ENCODE measurements at places on chromosomes 11 and 22.

DNA sequence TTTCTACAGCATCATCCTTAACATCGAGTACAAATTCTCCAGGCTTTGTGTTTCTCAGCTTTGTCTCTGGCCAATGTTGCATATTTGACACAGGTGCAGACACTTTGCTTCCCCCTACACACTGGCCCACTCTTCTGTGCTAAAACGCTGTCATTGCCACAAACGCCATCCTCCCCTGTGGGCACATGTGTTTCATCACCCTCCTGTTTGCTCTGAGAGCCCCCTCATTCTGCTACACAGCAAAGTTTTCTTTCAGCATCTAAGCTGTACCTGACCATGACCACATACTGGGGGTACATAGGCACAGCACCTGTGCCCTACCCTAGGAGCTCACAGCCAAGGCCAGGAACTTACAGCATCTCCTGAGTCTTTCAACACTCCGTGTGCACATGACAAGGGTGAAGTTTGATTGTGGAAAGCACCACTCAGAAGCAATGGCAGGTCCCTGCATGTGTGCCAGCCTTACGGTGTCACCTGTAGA is 7.9 kb upstream of the IGLL5 start:
- DNase-seq, result no peak

DNA sequence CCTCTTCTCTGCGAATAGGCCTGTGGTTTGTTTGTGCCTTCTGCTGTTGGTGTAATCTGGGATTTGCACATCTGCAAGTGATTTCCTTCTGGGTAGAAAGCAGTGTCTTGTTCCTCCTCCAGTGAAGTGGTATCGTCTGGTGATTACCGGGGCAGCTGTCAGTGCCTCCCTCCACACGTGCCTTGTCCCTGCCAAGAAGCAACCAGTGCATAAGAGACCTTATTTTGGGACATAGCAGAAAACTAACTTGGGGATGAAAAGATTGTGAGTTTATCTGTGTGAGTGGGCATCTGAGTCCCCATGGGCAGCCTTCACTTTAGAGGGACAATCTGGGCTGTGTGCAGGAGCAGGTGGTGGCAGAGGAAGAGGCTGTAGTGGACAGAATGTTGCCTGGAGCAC is 71.5 kb upstream of the SORL1-AS1 start:
- DNase-seq, result no peak

DNA sequence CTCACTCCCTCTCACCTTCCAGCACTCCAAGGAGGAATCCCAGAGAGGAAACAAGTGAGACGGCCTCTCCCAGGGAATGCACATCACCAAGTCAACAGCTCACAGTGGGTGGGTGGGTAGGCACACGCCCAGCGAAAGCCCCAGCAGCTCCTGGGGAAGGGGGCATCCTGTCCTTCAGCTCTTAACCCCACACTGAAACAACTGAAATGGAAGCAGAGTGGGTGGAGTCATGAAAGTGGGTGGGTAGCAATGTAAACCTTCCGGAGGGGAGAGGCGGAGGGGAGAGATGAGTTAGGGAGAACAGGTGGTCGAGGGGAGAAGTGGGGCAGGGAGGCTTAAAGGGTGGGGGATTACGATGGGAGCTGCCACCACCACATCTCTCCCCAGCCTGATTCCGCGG is 5.4 kb downstream of the MCHR1 start:
- no peak for DNase-seq

GRCh38 chr11:77470504-77470903 is 3.4 kb downstream of the PAK1 start:
- DNase-seq, result no peak

DNA sequence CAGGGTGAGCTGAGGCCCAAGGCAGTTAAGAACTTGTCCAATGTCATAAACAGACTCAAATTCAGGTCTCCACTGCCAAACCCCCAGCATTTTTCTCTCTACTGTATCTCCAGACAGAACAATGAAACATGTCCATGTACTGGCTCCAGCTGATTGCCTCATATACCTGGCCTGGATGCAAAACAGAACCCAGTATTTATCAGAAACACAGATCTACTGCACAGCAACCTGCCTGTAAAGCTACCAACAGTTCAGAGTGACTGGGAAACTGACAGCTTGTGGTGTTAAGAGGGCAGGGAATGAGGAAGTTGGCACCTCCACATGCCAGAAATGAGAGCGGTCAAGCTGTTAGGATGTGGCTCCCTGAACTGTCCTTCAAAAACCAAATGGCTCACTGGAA is 41.6 kb downstream of the C11orf71 start:
- DNase-seq, result no peak

GRCh38 chr11:134764966-134765365 is 352.9 kb upstream of the B3GAT1 start:
- no peak for DNase-seq

DNA sequence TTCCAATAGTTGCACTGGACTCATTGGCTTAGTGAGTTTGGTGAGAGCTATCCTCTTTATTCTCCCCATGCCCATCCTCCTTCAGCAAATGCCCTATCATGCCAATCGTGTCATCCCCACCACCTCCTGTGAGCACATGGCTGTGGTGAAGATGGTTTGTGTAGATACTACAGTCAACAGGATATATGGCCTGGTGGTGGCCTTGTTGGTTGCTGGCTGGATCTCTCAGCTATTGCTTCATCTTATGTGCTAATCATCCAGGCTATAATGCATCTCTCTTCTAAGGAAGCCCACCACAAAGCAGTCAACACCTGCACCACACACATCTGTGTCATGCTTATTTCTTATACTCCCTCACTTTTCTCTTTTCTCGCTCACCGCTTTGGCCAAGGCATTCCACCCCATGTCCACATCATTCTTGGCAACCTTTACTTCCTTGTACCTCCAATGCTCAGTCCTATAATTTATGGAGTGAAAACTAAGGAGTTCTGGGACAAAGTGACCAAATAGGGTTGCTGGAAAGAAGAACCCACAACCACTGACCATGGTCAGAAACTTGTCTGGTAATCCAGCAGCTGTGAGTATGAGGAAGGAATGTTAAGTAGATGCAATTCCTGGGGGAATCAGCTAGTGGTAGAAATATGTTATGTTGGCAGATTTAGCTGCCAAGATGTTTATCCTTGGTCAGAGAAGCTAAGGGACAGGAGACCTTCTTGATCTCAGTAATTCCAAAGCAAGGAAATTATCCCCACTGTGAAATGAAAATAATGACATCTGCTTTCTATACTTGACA is 16.3 kb upstream of the OR56B1 start:
- no peak for DNase-seq

DNA sequence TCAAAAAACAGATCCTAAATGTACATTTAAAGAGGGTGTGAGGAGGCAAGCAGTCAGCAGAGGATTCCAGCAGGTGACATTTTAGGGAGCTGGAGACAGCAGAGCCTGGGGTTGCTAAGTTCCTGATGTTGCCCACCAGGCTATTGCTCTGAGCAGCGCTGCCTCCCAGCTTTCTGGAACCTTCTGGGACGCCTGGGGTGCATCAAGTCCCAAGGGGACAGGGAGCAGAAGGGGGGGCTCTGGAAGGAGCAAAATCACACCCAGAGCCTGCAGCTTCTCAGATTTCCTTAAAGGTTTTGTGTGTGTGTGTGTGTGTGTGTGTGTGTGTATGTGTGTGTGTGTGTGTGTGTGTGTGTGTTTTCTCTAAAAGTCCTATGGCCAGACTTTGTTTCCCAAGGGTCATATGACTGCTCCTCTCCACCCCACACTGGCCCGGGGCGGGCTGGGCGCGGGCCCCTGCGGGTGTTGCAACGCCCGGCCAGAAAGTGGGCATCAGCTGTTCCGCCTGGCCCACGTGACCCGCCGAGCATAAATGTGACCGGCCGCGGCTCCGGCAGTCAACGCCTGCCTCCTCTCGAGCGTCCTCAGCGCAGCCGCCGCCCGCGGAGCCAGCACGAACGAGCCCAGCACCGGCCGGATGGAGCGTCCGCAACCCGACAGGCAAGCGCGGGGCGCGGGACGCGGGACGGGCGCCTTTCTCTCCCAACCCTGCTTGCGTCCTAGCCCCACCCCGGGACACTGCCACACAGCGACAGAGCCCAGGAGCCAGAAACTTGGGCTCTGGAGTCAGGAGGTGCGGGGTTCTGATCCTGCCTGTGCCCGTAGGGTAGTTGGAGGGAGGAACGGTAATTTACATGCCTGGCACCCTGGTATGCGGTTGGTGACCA is at the start of gene HMOX1:
Gene HMOX1, plus strand, starts transcription at position 560 of the 887 bp plus-strand sequence. Its CDS starts 78 bp downstream, at position 638.
- DNase-seq, result peak; percentile 21

DNA sequence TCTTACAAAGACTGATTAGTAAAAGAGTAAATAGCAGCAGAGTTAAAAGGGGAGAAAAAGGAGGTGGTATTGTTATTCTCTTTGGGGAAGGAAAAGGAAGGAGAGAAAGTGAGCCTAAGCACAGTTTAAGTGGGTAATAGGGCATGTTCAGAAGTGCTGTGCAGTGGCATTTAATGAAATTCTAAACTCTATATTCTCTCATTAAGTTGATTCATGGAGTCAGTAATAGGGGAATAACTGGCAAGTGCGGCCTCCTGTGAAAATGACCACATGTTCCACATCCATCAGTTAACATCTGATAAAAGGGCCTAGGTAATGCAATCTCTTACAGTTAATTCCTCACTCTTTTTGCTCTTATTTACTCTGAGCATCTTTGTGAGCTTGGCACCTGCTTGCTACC is 516.7 kb downstream of the JRKL start:
- DNase-seq, result no peak

DNA sequence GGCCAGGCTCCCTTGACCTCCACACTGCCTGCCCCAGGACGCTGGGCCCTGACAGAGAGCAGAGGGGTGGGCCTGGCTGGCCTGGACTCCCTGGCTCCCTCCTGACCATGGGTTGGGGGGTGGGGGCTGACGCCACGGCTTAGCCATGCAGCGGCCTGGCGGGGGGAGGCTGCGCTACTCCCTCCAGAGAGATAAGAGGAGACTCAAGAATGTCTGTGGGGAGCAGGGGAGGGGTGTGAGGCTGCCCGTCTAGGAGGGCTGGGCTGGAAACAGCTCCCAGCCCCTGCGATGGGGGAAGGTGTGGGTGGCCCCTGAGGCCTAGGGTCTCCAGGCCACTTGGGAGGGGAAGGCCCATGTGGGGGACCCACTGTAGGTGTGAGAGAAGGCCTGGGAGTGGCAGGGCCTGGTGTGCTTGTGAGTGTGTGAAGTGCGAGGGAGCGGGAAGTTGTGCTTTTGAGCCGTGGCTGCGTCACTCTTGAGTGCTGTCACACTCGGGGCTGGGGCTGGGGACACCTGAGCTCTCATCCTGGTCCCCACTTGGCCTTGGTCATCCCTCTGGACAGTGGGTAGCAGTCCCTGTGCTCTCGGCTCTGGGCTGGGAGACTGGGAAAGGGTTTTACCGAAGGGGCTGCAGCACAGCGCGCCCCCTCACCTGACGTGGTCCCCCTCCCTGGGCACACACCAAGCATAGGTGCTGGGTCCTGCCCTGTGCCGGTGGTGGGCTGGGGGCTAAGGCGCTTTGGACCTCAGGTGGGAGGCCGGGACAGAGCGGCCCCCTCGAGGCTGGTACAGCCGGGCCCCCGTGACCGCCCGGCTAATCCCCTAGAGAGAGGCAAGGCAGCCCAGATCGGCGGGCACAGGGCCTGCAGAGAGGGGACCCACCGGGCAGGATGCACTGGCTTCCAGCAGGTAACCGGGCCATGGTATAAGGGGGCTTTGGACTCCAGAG is 2.4 kb downstream of the MYRF start:
- DNase-seq, result no peak

DNA sequence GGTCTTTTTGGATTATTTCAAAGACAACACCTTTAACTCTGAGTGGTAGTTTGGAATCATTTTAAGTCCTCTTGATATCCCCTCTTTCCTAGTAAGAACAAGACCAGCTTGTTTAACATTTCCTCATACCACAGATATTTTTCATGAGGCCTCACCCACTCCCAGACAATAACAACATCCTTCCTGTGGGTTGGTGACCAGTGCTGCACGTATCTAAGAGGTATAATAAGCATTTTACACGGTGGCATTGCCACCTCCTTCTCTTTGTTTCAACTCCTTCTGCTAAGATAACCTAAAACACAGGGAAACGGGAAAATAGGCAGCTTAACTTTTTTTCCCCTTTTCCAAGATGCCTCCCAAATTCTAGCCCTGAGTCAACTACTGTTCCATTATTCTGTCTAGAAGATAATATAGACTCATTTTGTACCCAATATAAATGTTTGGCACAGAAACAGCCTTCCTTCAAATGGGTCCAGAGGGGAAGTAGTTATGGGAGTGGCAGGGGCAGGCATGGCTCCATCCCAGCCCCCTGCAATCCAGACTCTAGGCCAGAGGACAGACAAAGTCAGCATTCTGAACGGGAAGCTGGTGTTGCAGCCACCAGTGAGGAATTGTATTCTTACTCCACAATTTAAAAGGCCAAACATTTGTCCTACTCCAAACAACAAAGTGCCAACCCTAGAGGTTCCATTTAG is 28.5 kb downstream of the MAML2 start:
- DNase-seq, result no peak

DNA sequence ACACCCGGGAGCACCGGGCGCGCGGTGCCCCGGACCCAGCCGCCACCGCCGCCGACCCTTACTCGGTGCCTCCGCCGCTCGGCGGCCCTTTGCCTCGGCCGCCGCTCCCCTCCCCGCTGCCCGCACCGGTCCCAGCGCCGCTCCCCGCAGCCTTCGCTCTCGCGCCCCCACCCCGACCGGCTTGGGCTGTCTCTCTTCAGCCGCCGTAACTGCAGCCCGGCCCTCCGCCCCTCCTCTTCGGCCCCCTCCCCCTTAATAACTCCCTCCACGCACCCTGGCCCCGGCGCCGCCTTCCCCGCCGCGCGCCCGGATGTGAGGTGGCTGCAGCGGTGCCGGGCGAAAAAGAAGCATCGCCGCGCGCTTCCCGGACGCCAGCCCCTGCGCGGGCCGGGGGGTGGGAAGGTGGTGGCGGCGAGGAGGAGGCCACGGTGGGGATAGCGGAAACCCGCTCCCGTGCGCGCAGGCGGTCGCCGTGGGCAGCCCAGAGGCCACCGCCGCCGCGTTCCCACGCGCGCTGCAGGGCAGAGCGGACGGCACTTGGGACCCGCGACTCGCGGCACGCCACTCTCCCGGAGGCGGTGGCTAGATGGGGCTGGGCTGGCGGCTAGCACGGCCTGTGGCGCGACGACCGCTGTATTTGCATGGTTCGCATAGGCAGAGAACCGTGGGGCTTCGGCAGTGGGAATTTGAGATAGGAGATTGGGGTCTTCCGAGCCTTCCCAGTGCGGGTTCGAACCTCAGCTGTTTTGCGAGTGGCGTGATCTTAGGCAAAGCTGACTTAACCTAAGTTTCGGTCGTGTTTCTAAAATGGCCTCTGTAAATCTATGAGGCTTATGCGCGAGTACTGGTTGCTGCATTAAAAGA is at the start of gene EIF4ENIF1:
Gene EIF4ENIF1, minus strand, starts transcription at position 211 of the 864 bp plus-strand sequence. CDS start 1,124 bp downstream, outside the sequence.
- peak; percentile 62 for DNase-seq

DNA sequence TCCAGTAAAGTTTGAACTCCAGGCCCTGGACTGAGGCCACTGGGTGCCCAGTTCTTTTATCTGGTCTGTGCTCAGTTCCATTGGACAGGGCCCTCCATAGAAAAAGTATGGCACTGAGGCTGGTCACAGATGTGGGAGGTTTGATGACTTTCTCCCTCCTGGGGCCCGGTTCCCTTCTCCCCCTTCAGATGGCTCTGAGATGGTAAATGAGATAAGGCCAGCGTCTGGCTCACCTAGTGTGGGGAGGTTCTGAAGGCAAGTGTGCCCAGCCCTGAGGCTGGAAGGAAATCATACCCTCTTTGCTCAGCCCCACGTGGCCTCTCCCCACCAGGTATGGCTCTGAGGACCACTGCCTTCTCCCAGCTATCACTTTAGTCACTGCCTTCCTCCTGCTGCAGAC is 1.5 kb upstream of the CLDN5 start:
- no peak for DNase-seq

- DNase-seq, result no peak
Observed at GRCh38 chr11:11743216-11743615, 98.6 kb upstream of the USP47 start.

- no peak for DNase-seq
Observed at GRCh38 chr22:35375526-35375925, 5.4 kb upstream of the HMOX1 start.

GRCh38 chr22:48337957-48338792 is 1489.5 kb downstream of the BRD1 start:
- DNase-seq, result no peak

Data from stimulated activated CD8-positive, alpha-beta memory T cell treated with anti-CD3 and anti-CD28 coated beads, Interleukin-4, amount 100 ng/mL, for 1 hour (primary cell).